ENCODE measurements at places on chromosomes 4 and X.

GRCh38 chr4:102825261-102826091 lies 1.9 kb downstream of the UBE2D3 start:
- DNase-seq = peak; percentile 20

GRCh38 chrX:727738-728621 lies 97.4 kb downstream of the SHOX start:
- no peak for DNase-seq

DNA sequence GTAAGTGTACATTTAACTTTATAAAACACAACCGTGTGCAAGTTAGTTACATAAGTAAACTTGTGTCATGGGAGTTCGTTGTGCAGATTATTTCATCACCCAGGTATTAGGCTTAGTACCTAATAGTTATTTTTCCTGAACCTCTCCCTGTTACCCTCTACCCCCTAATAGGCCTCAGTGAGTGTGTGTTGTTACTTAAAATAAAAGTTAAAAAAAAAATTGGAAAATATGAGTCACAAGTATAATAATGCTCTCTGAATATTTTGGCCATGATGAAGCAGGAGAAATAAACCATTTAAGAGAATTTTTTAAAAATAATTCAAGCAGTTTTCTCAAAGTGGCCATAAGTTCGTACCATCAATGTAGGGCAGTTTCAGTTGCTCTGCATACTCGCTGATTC lies 105.1 kb upstream of the GRID2 start:
- DNase-seq = no peak

DNA sequence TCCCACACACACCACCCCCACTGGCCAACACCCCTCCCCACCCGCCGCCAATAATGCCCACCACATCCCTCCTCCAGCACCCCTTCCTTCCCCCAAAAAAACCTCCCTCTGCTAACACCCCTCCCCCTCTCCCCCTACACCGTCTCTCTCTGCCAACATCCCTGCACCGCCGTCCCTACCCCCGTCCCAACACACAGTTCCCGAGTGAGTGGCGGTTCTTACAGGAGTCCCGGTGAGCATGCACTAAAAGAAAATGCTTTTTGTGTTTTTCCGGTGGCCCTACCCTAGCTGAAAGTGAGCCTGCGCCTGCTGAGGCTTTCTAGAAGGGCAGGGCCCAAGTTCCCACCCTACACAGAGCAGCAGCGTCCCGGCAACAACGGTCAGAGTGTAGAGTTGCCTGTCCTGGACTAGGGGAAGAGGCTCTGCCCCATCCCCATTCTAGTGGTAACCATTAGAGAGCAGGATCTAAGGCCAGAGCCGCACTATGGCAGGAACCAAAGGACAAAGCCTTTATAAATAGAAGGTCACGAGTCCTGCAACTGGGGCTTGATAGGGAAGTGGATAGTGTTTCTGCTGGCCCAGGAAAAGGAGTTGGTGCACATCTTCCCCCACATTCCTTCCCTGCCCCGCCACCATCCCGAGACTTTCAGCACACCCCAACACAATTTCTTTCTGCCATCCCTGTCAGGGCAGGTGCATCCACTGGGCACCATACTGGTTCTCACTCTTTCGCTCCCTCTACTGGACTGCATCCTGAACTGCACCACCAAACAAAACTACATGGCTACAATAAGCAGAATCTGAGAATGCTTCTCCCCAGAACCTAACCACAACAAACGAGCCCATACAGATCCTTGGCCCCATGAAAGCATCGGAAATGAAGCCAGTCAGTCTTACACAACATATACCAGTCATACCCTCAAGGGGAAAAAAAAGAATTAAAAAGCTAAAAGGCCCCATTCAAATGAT lies 78.1 kb upstream of the PAGE3 start:
- peak; percentile 5 for DNase-seq

- no peak for DNase-seq
These were observed 7.7 kb upstream of the PGAM4 start for GRCh38 chrX:77977095-77977494.

- peak; percentile 22 for DNase-seq
These were observed 40.2 kb downstream of the SH3KBP1 start for GRCh38 chrX:19846995-19847790.

All from activated CD4-positive, alpha-beta T cell treated with anti-CD3 and anti-CD28 coated beads for 4 hours (primary cell).